Suppressor macrophage (primary cell): ENCODE measurements at places on chromosomes 1 and 21.

- DNase-seq = no peak
Measured at GRCh38 chr1:80807981-80808380, 992.8 kb upstream of the ADGRL2 start.

- peak; percentile 22 for DNase-seq
Measured at GRCh38 chr1:167499664-167500101, 18.6 kb downstream of the CD247 start.

- DNase-seq = no peak
Measured at GRCh38 chr21:39531840-39532239, 80.1 kb downstream of the SH3BGR start.

DNA sequence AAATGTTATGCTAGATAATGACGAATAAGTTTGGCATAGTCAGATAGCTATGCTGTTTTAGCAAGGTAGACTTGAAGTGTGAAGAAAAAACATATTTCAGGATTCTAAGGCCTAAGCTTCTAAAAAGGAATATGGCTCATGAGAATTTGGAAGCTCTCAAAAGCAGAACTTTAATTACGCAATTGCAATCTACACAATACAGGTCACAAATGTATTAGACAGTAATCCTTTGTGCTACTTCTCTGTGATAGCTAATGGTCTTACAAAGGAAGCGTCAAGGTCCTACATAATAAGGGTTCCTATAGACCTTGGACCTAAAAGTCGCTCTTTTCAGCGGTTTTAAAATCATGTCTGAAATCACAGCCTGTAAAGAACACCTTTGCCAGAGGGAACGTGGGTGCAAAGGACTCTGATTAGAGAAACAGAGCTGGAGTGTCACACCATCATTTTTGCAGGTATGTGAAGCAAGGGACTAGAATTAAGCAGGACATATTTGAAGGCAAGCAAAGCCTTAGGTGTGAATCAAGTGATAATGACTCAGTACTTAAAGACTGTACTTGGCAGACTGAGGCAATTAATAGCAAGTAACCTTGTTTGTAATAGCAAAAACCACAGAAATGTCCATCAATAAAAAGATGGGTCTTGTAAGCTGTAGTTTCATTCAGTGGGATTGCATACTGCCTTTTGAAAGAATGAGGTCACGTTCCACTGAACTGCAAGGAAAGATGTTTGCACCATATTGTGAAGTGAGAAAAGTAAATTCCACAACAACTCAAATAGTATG lies 420.2 kb downstream of the KCTD3 start:
- DNase-seq = no peak

DNA sequence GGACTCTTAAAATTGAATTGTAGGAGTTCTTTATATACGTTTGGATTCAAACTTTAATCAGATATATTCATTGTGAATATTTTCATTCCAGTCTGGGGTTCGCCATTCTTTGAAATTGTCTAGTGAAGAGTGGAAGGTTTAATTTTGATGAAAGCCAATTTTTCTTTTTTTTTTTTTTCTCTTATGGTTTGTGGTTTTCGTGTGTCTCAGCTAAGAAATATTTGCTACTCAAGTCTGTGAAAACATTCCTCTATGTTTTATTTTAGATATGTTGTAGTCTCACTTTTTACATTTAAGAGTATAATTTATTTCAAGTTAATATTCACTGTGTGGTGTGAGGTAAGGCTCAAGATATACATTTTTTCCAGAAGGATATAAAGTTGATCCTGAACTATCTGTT lies 220.5 kb downstream of the KCNT2 start:
- no peak for DNase-seq

- no peak for DNase-seq
Measured at GRCh38 chr1:12085643-12086260, 22.6 kb downstream of the TNFRSF8 start.

- peak; percentile 28 for DNase-seq
Measured at GRCh38 chr1:66489151-66489550, 44.8 kb upstream of the SGIP1 start.
